ENCODE measurements at places on chromosomes 16 and 17.

- no peak for DNase-seq
Observed at GRCh38 chr16:20910781-20911321, 10.3 kb downstream of the LYRM1 start.

- DNase-seq = no peak
Observed at GRCh38 chr16:88505405-88506082, 52.5 kb downstream of the ZFPM1 start.

DNA sequence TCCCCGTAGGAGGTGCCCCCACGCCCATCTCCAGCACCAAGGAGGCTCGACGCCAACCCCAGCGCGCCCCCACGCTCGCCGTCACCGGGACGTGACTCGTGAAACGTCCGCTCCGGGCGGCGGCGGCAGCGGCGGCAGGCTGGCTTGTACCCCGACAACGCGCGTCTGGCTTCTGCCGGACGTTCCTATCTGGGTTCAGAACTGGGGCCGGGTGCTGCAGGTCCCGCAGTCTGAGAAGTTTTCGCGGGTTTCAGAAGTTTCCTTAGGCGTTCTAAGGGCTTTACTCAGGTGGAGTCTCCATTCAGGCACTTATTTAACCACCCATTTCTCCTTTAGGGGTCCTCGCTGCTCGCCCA, 672 bp upstream of the ALKBH5 start:
- DNase-seq = no peak

GRCh38 chr17:38341035-38341721, 2.6 kb downstream of the GPR179 start:
- DNase-seq = no peak

GRCh38 chr17:82114447-82114846, 16.4 kb upstream of the FASN start:
- DNase-seq = no peak

- DNase-seq = no peak
Observed at GRCh38 chr17:19720210-19720475, 3.8 kb upstream of the SLC47A2 start.

DNA sequence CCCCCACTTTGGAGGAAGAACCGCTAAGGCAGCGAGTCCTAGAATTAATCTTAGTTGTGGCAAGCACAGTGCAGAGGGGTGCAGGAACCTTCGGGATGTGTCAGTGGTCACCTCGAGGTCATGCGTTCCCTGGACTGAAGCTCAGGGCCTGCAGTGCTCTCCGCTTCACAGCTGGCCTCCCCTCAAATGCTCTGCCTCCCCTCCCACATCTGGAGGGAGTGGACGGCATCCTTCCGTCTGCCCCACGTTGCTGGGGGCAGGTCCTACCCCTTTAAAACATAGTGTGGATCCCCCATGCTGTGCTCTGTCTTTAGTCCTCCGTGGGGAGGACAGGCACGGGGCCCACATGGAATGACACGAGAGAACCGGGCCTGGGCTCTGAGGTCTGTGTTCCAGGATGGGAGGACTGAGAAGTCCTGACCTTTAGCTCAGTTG, 99.5 kb upstream of the CDC42EP4 start:
- no peak for DNase-seq

GRCh38 chr16:83723244-83723643, 84.5 kb upstream of the HSBP1 start:
- no peak for DNase-seq

DNA sequence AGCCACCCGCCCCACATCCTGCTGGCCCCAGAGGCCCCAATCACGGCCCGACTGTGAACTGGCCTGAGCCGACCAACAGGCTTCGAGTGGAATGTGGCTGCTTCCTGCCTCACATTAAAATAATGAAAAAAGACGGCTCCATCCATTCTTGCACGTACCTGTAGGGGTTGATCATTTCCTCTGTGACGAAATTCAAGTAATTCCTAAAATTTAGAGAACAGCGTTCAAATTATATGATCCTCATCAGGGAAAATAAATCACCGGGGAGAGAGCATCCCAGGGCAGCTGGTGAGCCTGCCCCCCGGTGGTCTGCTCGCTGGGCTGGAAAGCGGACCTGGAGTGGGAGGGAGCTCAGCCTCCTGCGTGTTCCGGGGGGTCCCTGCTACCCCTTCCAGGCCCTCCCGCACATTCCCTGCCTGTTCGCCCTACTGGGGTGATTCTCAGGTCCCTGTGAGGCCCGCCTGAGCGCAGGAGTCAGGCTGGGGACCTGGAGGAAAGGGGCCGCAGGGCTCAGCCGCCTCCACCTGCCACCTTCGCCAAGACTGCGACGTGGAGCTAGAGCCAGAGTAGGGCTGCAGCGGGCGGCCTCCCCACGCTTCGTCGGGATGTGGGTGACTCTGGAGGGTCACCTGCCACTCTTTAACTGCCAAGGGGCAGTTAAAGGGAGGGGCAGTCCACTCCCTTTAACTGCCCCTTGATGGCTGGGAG, 28.9 kb downstream of the SLC7A5 start:
- no peak for DNase-seq

- no peak for DNase-seq
Observed at GRCh38 chr16:30710971-30711370, 12.0 kb downstream of the SRCAP start.

- no peak for DNase-seq
Observed at GRCh38 chr16:79310710-79311109, 289.8 kb downstream of the MAF start.

DNA sequence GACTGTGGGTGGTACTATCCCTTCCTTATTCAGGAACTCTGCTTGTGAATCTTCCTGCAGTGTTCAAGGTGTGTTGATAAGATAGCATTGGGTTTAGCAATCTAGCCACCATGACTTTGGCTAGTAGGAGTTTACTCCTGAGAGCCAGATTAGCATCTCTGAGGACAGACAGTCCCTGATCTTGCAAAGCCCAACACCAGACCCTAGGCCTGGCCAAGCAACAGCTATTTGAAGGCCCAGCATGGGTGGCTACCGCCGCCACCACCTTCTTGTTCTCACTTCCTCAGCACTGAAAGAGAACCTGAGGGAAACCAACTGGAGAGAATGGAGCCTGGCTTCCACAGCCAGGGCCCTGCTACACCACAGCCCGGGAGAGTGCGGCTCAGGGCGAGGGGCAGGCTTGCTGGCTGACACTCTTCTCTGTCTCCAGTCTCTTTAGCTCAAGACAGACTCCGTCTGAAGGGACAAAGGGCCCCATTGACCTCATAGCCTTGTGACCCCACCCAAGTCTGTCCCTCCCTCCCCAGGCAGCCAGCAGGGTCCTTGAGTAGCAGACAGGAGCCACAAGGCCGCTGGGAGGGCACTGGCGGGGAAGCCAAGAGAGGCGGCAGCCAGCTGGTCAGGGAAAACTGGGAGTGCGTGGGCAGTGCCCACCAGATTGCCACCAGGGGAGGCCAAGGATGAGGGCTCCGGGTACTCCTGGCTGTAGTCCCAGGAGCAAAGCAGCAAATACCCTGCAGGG, 10.9 kb upstream of the ARHGAP23 start:
- DNase-seq = no peak

DNA sequence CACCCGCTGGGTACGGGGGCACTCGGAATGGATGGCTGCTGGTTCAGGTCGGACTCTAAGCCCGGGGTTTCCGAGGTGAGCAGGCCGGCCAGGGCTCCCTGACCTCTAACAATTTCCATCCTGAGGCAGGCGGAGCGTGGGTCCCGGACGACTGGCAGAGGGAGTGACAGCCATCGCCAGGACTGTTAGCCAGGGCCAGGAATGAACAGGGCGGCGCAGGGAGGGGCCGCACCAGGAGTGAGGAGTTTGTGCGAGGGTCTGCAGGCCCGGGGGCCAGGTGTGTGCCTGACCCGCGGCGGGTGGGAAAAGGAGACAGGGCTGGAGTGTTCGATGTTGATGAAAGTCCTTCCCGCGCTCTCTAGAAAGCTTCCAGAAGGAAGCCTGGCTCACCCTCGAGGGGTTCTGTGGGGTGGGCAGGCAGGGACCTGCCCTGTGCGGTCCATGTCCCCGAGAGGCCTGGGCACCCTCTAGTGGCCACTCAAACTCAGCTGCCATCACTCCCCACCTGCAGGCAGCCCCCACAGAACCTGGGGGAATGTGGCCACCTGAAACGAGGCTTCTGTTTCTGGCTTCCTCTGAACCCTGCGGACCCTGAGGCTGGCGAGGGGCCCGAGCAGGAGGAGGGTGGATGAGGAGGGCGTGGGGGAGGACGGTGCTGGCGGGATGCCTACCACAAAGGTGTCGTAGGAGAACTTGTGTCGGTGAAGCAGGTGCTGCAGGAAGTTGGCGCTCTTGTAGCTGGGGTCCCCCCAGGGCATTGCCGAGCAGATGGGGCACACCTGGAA, 8.2 kb downstream of the RNF166 start:
- DNase-seq = no peak

DNA sequence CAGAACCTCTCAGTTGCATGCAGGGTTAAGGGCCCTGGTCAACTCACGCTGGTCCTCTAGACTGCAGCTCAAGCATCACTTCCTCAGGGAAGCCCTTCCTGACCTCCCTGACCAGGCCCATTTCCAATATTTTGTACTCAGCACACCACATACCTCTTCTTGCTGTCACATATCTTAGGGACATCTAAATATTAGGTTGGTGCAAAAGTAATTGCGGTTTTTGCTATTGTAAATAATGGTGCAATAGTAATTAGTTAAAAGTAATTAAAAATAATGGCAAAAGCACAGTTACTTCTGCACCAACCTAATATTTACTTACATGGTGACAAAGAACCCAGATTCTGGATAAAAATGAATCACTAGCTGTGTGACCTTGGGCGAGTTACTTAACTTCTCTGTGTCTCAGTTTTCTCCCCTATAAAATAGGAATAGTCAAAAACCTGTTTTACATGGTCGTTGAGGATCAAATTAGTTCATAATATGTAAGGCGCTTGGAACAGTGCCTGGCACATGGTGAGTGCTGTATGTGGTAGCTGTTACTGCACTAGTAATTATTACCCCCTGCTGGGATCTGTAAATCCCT, 177.4 kb downstream of the PRKCB start:
- DNase-seq = no peak

- DNase-seq = no peak
Observed at GRCh38 chr16:27776556-27777225, 226.7 kb downstream of the KATNIP start.

DNA sequence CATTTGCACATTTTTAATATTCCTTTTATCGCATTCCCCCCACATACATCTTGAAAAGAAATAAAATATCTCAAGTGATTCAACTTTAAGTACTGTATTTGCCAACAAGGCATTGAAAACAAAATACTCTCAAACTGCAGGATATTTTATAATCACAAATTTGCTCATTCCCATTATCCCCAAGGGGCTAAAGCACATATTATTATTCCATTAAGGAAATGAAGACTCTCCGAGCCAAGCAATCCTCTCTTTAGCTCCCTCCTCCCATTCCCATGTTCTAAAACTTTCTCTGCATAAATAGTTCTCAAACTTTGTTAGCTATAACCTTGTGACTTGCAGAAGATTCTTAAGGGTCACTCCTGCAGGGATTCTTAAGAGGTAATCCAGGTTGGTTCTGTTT, 436.8 kb downstream of the KCNJ2 start:
- no peak for DNase-seq

DNA sequence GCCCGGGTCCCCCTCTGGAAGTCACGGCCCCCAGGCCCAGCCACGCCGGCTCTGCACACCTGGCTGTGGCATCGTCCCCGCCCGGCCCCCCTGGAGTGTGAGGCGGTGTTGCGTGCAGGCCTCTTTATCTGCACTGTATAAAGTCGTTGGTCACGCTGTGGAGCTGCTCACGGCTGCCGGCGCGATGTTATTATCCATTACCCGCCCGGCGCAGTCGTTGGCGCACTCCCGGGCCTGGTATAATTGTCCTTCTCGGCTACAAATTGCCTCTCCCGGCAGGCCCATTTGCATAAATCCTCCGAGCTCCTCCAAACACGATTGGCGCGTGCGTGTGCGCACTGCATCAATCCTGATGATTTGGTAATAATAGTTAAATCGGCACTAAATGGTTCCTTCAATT, 57.8 kb downstream of the BAHCC1 start:
- DNase-seq = no peak

DNA sequence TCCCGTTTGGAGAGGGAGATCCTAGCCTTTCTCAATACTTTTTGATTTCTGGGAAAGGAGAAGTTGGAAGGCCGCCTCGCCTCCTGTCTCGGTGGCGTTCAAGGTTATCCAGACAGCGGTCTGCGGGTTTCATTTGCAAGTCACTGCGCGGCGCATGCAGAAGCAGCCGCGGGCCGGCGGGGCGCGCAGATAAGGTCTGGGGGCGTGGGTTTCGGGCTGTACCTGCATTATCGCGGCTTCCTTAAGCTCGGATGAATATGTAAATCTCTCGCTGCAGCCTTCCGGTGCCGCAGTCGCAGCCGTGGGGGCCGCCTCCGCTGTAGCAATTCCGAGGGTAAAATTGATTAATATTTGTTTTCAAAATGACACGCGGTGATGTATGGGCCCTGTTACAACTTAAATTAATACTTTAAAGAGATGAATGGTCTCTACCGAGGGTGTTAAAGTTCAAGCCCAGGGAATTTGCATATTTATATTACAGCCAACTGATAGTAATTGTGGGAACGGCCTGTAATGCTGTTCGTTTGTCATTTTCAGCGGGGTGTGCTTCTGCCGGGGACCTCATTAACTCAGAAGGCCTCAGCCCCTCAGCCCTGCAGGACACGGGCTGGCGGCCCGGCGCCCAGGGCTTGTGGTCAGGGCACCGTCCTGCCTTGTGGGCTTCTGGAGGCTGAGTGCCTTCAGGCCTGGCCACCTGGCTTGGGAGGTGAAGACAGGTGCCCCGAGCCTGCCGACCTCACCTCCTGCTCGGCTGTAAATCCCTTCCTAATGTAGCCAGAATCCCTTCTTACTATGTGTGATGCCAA, 99.4 kb downstream of the CYLD start:
- no peak for DNase-seq

GRCh38 chr16:21617607-21618006, 18.2 kb downstream of the METTL9 start:
- no peak for DNase-seq

DNA sequence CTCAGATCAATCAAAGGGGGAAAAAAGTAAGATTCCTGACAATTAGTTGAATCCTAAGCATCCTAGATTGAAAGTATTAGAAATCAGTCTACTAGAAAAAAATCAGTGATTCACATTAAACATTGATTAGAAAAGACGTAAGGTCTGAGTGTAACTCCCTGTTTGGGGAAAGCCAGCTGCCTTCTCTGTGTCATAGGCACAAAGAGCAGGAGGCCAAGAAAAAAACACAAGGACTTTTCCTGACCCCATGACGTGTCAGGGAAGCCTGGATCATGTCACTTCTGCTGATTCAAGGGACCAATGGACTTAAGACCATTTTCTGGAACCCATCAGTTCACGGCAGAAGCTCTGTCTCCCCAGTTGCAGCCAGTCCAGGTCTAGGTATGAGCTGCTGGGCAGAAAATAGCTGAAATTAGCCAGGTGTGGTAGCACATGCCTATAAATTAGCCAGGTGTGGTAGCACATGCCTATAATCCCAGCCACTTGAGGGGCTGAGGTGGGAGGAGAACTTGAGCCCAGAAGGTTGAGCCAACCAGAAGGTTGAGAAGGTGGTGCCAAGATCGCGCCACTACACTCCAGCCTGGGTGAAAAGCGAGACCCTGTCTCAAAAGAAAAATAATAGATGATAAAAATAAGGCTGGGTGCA, 35.9 kb downstream of the RANBP10 start:
- no peak for DNase-seq

GRCh38 chr16:51801635-51802034, 650.6 kb upstream of the SALL1 start:
- no peak for DNase-seq
